Fibroblast of skin of abdomen (primary cell): ENCODE measurements at places on chromosomes 6 and 20.

GRCh38 chr6:141347086-141347485, 785.6 kb upstream of the GJE1 start:
- DNase-seq = no peak

- peak; percentile 50 for DNase-seq
Measured at GRCh38 chr6:154156135-154156896, 117.3 kb downstream of the OPRM1 start.

- no peak for DNase-seq
Measured at GRCh38 chr6:139486476-139486799, 112.0 kb upstream of the CITED2 start.

- DNase-seq = no peak
Measured at GRCh38 chr20:40757087-40757486, 68.1 kb upstream of the MAFB start.

DNA sequence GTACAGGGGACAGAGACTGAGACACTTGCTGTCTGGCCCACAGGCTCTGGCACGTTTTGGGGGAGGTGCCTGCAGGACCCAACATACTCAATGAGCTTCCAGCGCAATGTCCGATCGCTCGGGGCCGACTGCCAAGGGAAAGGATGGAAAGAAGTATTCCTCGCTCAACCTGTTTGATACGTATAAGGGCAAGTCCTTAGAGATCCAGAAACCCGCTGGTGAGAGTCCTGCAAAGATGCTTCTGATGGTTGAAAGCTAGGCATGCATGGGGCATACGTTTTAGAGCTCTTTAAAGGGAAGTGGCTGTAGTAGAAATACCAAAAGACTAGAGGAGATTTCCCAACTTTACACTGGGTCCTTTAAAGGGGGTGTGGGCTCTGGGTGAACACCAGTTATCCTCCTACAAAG, 2.2 kb downstream of the PRRC2A start:
- DNase-seq = no peak

GRCh38 chr6:43355862-43356590, 13.4 kb downstream of the ZNF318 start:
- no peak for DNase-seq

DNA sequence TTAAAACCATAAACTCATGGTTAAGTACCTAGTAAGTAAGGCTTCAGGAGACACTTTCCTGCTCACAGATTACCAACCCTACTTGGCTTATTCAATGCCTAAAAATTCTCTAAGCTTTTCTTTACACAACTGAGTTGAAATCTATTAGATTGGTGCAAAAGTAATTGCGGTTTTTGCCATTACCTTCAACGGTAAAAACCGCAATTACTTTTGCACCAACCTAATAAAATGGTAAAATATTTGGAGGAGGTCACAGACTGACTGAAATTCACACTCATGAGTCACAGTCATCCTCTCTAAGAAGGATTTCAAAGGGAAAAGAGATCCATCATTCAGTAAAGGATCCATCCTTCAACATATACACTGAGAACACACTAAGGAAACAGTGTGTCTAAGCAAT, 25.9 kb downstream of the PKHD1 start:
- no peak for DNase-seq

GRCh38 chr6:13681305-13682061, 30.2 kb downstream of the RANBP9 start:
- no peak for DNase-seq

- peak; percentile 95 for DNase-seq
Measured at GRCh38 chr6:32153564-32154513, at the start of gene PPT2. TSS of gene PPT2 (plus strand) at chr6:32154141. CDS start at chr6:32154595, 454 bp downstream.

DNA sequence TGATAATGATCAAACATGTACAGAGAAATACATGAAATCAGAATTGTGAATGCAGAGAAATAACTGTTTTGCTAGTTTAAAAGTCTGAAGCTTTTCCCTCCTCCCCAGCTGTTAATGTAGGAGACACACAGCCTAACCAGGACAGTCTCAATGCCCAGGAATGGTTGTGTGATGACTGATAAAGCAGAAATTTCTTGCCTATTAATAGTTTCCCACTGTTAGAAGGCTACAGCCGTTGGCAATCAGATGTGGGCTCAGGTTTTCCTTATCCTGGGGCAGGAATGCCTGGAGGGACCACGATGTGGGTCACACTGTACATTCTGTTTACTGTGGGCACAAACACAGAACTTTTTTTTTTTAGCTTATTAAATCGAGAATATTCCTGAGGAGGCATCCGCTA, 1.9 kb downstream of the PPP1R3D start:
- DNase-seq = peak; percentile 60

DNA sequence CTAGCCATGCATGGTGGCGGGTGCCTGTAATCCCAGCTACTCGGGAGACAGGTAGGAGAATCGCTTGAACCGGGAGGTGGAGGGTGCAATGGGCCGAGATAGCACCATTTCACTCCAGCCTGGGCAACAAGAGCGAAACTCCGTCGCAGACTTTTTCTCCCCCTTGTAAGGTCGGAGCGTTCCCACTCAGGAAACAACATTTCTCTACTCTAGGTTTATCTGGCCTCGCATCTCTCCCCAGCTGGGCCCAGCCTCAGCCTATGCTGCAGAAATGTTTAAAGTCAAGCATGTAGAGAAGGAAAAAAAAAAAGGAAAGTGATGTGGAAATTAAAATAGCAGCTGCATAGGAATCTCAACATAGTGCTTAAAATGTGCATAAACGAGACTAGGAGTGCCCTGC, 172.3 kb downstream of the TRIM27 start:
- DNase-seq = no peak

- DNase-seq = no peak
Measured at GRCh38 chr20:47748823-47749222, 36.5 kb downstream of the SULF2 start.

GRCh38 chr20:8867038-8867740, 201.7 kb upstream of the PLCB4 start:
- DNase-seq = no peak

GRCh38 chr6:116278854-116279231, 887 bp downstream of the TSPYL1 start:
- DNase-seq = no peak

DNA sequence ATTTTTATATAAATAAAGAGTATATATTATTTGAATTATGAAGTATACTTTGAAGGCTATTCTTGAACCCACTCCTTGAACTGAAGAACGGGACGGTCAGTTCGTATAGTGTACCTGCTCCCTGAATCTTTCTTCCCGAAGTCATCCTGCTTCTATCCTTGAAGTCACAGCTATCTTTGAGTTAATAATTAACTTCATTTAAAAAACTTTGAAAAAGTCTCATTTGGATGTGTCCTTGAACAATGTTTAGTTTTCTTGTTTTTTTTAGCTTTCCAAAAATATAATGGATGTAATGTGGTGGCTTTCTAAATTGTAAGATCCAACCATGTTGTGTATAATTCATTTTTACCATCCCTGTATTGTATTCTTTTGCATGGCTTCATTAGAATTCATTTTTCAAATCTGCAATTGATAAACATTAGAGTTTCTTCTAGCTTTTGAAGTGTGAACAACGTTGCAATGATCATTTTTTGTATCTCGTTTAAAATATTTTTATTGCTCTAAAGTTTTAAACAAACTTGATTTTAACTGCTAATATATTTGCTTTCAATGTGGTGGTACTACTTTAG, 94.4 kb downstream of the NCOA3 start:
- DNase-seq = no peak

GRCh38 chr20:35174458-35175216, 2.8 kb downstream of the PROCR start:
- DNase-seq = no peak

DNA sequence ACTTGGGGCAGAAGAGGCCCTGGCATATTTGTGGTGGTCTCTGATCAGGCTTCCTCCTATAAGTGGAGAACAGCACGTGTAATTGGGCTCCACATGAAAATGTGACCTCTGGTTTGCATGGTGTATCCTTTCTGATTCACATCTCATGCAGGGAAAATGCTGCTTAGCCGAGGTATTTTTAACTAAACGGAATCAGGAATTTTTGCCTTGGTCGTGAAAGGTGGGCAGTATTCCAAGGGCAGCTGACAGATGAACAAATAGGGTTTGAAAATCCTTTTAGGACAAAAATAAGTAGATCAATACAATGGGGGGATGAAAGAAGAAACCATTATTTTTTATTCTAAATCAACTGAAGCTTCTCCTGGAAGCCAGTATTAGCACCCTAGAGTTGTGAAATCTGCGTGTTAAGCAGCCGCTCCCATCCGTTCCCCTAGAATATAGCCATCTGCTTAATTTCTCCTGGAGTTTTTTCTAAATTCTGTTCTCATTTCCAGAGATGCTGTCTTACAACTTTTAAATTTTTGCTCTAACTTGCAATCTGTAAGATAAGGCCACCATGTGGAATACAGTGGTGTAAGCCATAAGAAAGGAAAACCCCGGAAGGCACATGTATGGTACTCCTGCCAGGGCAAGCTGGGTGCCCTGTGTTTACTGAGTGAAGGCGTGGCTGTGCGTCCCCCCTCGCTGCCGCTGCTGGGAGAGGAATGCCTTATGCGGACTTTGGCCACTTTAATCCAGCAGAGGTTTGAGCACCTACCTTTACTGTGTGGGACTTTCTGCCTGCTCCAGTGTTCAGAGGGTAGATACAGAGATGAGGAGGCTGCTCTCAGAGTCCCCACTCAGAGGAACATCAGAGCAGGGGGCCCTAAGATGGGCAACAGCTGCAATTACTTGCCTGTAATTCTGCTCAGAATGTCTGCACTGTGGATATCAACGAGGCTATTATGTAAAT, 52.4 kb downstream of the SYNJ2 start:
- no peak for DNase-seq

- peak; percentile 46 for DNase-seq
Measured at GRCh38 chr6:16966791-16967469, 134.9 kb upstream of the STMND1 start.

- DNase-seq = no peak
Measured at GRCh38 chr6:92169506-92169905, 1249.9 kb downstream of the EPHA7 start.

DNA sequence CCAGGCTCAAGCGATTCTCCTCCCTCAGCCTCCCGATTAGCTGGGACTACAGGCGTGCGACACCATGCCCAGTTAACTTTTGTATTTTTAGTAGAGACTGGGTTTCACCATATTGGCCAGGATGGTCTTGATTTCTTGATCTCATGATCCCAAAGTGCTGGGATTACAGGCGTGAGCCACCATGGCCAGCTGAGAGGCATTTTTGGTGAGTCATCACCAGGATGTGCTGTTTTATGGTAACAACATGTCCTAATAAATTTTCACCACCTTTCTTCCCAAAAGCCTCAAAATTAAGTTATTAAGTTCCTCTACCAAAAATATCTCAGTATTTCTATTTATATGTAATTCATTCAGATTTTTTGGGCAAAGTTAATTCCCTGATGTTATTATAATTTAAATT, 53.5 kb downstream of the COL21A1 start:
- peak; percentile 22 for DNase-seq

DNA sequence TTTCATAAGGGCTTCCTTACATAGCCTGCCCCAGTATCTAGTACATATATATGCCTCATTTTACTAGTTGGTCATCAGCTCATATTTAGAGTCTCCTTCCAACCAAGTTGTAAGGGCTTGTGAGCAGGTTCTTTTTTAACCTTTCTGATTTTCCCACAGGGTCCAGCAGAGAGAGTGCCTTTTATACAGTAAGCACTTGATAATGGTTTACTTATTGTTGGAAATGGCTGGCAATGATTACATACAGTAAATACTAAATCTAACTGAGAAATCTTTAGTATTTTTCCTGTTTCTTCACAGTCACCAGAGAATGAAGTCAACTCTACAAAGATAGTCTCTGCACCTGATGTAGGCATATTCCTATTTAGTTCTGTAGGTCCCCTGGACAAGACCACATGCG, 135.1 kb upstream of the B3GAT2 start:
- no peak for DNase-seq

GRCh38 chr6:12899046-12899833, 182.7 kb downstream of the PHACTR1 start:
- DNase-seq = no peak

GRCh38 chr20:1001116-1001515, 995 bp downstream of the RSPO4 start:
- DNase-seq = no peak

DNA sequence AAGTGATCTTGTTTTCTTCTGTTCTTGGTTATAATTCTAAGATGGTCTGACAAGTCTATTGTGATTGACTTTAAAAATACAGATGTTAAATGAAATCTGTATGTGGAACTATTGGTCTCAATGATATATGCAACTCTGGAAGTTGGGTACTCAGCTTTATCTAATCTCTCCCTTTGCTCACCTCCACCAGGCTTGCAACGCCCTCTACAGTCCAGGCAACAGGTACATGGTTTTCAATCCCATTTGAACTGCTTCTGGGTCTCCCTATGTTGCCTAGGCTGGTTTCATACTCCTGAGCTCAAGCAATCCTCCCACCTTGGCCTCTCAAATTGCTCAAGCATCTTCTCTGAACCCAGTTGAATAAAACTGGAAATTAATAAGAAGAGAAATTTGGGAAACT, 25.6 kb upstream of the HLA-DQB1 start:
- peak; percentile 2 for DNase-seq

- DNase-seq = peak; percentile 71
Measured at GRCh38 chr20:63537525-63538203, 488 bp upstream of the PTK6 start.

DNA sequence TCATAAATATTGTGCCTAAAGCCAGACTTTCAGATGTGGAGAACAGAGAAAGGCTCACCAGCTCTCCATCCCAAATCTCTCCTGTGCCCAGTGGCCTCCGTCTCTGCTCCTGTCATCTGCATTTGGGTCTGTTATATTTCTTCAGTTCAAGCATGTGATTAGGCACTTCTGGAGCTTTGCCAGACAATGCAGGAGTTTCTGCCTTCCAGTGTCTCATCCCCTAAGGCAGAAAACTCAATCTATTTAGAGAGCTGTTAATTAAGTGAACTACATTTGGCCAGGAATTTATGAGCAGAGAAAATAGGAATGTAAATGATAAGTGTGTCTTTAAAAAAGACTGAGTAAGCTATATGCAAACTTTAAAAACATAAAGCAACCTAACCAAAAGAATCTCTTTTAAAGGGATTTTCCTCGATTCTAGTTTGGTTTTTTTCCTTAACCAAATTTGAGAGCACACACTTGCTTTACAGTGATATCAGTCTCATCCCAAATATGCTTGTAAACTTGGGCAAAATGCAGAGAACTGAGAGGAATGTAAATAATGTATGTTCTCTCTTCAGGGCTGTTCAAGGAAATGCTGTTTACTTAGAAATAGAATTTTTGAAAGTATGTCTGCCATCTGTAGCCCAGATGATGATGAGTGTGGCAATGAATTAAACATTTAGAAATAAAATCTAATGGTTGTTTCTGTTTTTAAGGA, 113.9 kb downstream of the ELOVL4 start:
- peak; percentile 55 for DNase-seq

GRCh38 chr20:56322681-56323080, 36.1 kb upstream of the FAM210B start:
- DNase-seq = peak; percentile 45

GRCh38 chr6:127737768-127738167, 160.8 kb downstream of the C6orf58 start:
- no peak for DNase-seq
